ENCODE measurements at places on chromosomes 2 and 18.

GRCh38 chr2:207141386-207141785 is 24.4 kb downstream of the KLF7 start:
- H3K27me3 ChIP-seq = no peaks in the 10 kb centered on the region
- peaks cover 14% of the 10 kb centered on the region for H3K36me3 ChIP-seq
- H3K4me1 ChIP-seq = peaks cover 41% of the 10 kb centered on the region

DNA sequence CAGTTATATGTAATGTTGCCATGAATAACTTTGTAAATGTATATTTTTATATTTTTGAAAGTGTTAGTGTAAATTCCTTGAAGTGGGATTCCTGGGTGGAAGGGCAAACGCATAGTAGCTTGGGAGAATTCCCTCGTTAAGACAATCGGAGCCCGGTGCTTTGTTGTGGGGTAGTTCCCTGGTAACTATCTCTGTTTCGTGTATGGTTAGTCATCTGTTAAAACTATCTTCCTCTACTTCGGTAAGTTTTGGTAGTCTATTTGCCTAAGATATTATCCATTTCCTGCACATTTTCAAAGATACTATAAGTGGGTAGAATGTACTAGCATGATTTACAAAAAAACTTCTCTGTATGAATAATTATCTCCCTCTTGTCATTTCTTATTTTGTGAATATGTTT is 113.8 kb upstream of the NRXN1 start:
- no peaks in the 10 kb centered on the region for H3K4me1 ChIP-seq
- no peaks in the 10 kb centered on the region for H3K36me3 ChIP-seq
- no peak overlapping the region for H3K4me3 ChIP-seq
- ATAC-seq = no peak
- no peak overlapping the region for H3K27ac ChIP-seq

GRCh38 chr2:176158855-176159662 is 2.0 kb downstream of the HOXD3 start:
- H3K27me3 ChIP-seq = peaks cover 66% of the 10 kb centered on the region
- no peak for ATAC-seq
- no peak overlapping the region for H3K4me3 ChIP-seq
- peaks cover 6% of the 10 kb centered on the region for H3K36me3 ChIP-seq

- no peaks in the 10 kb centered on the region for H3K27me3 ChIP-seq
- no peak overlapping the region for H3K4me3 ChIP-seq
- peaks cover 17% of the 10 kb centered on the region for H3K4me1 ChIP-seq
- peaks cover 49% of the 10 kb centered on the region for H3K36me3 ChIP-seq
Measured at GRCh38 chr2:27347641-27348040, 8.9 kb downstream of the GTF3C2 start.

- peaks cover 9% of the 10 kb centered on the region for H3K27me3 ChIP-seq
- H3K4me3 ChIP-seq = no peak overlapping the region
- no peaks in the 10 kb centered on the region for H3K4me1 ChIP-seq
- H3K36me3 ChIP-seq = no peaks in the 10 kb centered on the region
- no peak for ATAC-seq
- no peak overlapping the region for H3K27ac ChIP-seq
Measured at GRCh38 chr2:218046238-218046637, 22.8 kb upstream of the RUFY4 start.

DNA sequence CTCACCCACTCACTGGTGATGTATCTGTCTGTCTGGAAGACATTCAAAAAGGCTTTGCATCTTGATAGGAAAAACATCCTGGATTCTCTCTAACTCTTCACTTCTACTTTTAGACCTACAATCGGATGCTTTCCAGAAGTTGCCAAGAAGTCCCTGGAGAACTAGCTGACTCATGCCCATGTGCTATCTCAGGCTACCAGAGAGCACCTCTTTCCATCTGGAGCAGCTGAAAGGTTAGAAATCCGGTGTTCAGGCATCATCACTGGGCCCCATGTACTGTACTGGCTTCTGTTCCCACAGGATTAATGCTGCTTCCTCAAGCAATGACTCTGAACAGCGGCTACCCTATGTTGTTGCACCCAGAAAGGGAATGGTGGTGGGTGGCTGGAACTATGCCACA is 259.0 kb downstream of the NBAS start:
- H3K36me3 ChIP-seq = peaks cover 91% of the 10 kb centered on the region
- peak overlapping the region; percentile 4 for H3K27ac ChIP-seq
- H3K27me3 ChIP-seq = no peaks in the 10 kb centered on the region
- peaks cover 10% of the 10 kb centered on the region for H3K4me1 ChIP-seq

DNA sequence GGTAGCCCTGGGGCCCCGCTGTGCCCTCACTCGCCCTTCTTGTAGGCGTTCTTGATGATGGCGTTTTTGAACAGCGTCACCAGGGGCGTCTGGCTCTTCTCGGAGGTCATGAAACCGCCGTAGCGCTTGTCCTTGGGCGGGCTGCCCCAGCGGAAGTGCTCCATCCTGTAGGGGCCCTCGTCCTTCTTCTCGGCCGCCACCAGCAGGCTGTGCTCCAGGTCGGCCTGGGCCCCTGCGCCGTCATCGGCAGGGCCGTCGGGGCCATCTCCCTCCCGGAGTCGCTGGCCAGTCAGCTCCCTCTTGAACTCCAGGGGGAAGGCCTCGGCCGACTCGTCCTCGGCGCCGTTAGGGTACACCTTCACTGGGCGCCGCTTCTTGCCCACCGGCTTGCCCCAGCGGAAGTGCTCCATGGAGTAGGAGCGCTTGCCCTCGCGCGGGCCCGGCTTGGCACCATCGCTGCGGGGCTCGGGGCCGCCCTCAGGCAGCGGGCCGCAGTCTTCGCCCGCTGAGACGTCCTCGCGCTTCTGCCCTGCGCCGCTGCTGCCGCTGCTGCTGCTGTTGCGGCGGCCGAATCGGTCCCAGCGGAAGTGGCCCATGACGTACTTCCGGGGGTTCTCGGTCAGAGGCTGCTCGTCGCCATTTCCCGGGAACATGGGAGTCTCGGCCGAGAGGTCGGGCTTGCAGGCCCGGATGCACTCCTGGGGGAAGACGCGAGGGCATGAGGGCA is 7.2 kb downstream of the POMC start:
- no peaks in the 10 kb centered on the region for H3K36me3 ChIP-seq
- peaks cover 3% of the 10 kb centered on the region for H3K27me3 ChIP-seq
- H3K27ac ChIP-seq = peak overlapping the region; percentile 16
- peak overlapping the region; percentile 80 for H3K4me3 ChIP-seq
- no peaks in the 10 kb centered on the region for H3K4me1 ChIP-seq
- peak; percentile 90 for ATAC-seq

- no peak for ATAC-seq
- H3K4me1 ChIP-seq = no peaks in the 10 kb centered on the region
Measured at GRCh38 chr2:185208261-185208660, 530.3 kb upstream of the FSIP2 start.

GRCh38 chr2:60557486-60557864 is 4.0 kb upstream of the BCL11A start:
- no peak overlapping the region for H3K27ac ChIP-seq
- peaks cover 53% of the 10 kb centered on the region for H3K27me3 ChIP-seq
- no peaks in the 10 kb centered on the region for H3K36me3 ChIP-seq
